ENCODE measurements at places on chromosomes 12 and 14.

GRCh38 chr14:46323404-46323762 lies 328.2 kb downstream of the RPL10L start:
- DNase-seq = no peak

GRCh38 chr12:57611108-57611826 lies at the start of gene ARHGEF25:
Gene ARHGEF25, plus strand, starts transcription at chr12:57611435. Its CDS starts 460 bp downstream, at chr12:57611895.
- DNase-seq = no peak

- no peak for DNase-seq
Measured at GRCh38 chr14:104891121-104891551, 26.1 kb downstream of the CEP170B start.

DNA sequence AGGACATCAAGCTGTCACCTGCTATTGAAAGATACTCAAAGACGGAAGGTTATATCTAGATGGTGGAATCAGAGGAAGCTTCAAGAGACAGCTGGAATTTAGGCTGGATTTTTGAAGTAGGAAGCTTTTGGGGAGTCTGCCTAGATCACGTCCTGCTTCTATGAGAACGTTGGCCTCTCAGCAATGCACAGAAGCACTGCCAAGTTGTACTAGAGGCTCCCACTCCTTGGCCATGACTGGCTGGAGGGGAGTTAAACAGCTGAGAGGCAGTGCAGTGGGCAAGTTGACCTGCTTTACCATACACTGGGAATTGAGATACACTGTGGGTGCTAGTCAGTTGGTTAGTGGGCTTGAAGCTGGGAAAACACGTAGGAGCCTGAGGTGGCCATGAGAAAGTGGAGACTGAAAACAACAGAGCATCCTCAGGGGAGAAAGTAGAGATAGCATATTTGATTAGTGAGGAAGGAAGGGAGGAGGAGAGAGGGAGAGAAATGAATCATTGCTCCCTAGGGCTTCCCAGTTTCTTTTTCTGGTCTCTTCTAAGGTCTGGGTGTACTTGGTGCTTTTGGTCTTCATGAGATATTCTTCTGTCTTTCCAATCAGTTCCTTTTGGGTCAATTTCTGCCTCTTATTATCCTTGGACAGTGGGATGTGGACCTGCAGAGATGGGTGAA lies 110.8 kb downstream of the EMP1 start:
- DNase-seq = no peak

GRCh38 chr12:97821806-97822205 lies 359.2 kb downstream of the RMST start:
- no peak for DNase-seq

DNA sequence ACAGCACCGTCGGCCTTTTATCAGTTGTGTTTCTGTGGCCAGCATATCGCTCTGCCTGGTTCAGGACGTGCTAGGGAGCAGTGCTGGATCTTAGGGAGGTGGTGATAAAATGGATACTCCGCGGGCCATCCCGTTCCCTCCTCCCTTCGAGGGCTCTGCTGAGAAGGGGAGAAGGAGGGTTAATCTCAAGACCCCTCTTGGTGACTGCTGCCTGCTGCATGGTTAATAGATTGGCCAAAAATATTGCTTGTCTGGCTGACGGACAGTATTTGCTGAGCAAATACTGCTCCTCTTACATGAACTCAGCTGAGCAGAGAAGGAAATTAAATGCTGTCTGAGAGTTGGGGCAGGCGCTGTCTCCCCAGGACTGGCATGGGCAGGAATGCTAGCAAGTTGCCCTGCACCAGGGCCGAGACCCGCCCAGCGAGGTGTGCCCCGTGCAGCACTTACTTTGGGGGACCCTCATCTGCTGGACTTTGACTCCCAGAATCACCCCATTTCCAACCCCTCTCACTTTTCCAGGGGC lies 1.2 kb downstream of the FBRSL1 start:
- DNase-seq = no peak

DNA sequence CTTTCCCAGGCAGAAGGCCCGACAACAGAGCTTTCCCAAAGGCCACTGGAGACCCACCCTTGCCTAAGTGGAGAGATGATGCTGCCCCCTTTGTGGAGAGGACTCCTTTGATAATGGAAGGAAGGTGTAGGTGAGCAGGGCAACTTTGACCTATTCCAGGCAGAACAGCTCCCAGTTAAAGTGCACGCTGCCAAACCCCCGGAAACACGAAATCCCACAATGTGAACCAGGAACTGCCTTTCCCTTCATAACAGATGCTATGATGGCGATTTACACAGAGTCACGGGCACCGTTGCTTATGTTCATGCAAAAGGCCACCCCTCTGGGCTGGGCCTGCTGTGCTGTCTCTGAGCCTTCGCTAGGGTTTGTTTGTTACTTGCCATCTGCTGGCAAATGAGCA lies 34.6 kb downstream of the PRIMA1 start:
- no peak for DNase-seq

- DNase-seq = no peak
Measured at GRCh38 chr14:88496414-88496813, 58.4 kb downstream of the PTPN21 start.

All from vagina (tissue), 2 donors.